ENCODE measurements at places on chromosomes 11 and 22. TPM values are rescaled to one million over a fixed set of nuclear protein-coding genes. Genes with fewer than 3 reads are reported as not detected.

PDGFB gene
- total RNA-seq: 0.90 TPM

CCDC73 gene
- 0.19 TPM for total RNA-seq

OR5W2 gene
- not detected for total RNA-seq

B4GALNT4 gene
- total RNA-seq: 0.07 TPM

UCP3 gene
- 0.35 TPM for total RNA-seq

MS4A4E gene
- total RNA-seq: 2.6 TPM

DNA sequence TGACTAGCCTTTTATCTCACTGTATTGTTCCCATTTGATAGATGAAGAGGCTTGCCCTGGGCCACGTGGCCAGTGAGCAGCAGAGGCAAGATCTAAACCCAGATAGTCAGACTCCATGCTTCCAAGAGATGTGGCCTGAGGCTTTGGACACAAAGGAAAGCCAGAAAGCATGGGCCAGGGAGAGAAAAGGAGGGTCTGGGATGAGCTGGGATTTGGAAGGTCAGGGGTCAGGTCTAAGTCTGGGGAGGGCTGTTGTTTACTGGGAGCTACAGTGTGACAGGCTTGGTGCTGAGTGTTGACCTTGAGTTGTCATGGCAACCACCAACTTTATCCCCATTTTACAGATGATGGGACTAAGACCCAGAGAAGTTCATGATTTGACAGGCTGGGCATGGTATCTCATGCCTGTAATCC, 2.1 kb downstream of the SLC35E4 start:
- H3K27me3 ChIP-seq: no peaks in the 10 kb centered on the region
- no peak overlapping the region for H3K4me3 ChIP-seq
- no peak overlapping the region for H3K27ac ChIP-seq
- peaks cover 17% of the 10 kb centered on the region for H3K4me1 ChIP-seq
- no peaks in the 10 kb centered on the region for H3K36me3 ChIP-seq

- H3K27ac ChIP-seq: peak overlapping the region; percentile 51
- no peaks in the 10 kb centered on the region for H3K36me3 ChIP-seq
- H3K27me3 ChIP-seq: no peaks in the 10 kb centered on the region
- no peak overlapping the region for H3K4me3 ChIP-seq
Observed at GRCh38 chr11:93504110-93505095, 38.8 kb downstream of the SMCO4 start.

GRCh38 chr22:46052331-46052771, 75.4 kb upstream of the WNT7B start:
- peak; percentile 31 for DNase-seq
- H3K4me3 ChIP-seq: no peak overlapping the region
- H3K27ac ChIP-seq: peak overlapping the region; percentile 97
- H3K36me3 ChIP-seq: no peaks in the 10 kb centered on the region
- peaks cover 8% of the 10 kb centered on the region for H3K4me1 ChIP-seq

- H3K27me3 ChIP-seq: no peaks in the 10 kb centered on the region
- H3K4me1 ChIP-seq: no peaks in the 10 kb centered on the region
- no peak for DNase-seq
- H3K27ac ChIP-seq: no peak overlapping the region
Observed at GRCh38 chr11:13465909-13466371, 2.9 kb upstream of the BTBD10 start.
